ENCODE measurements at places on chromosomes 12 and 14.
A peak's percentile ranks its signal among the peaks of the same experiment; 100 is the strongest.

GRCh38 chr12:61367281-61367785, 892.9 kb upstream of the USP15 start:
- no peak for DNase-seq

DNA sequence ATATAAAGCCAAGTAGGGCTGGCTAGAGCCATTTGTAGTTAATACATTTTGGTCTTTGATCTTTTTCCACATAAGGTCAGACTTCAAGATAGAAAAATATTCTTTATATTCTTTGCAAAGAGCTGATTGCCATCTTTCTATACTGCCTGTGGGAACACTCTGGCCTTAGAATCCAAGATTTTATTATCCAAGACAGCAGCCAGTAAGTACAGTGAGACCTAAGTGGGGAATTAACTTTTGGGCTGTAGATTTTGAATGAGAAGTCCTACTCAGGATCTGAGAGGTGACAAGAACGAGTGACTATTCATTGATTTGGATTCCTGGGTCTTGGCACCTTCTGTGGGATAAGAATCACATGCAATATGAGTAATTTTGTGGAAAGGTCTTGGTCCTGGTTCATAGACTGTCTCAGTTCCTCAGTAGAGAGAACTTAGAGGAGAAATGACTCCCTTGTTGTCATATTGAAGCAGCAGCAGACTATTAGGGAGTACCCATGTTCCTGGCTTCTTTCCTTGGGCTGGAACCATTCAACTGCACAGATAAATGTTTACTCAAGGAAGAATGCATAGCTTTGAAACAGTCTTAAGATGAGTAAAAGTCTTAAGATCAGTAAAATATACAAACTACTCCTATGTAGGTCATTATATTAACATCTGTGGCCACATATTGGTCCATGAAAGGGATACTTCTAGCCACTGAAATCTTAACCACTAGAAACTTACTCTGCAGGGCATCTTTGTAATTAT, 353.8 kb downstream of the RAD51B start:
- DNase-seq, result no peak

DNA sequence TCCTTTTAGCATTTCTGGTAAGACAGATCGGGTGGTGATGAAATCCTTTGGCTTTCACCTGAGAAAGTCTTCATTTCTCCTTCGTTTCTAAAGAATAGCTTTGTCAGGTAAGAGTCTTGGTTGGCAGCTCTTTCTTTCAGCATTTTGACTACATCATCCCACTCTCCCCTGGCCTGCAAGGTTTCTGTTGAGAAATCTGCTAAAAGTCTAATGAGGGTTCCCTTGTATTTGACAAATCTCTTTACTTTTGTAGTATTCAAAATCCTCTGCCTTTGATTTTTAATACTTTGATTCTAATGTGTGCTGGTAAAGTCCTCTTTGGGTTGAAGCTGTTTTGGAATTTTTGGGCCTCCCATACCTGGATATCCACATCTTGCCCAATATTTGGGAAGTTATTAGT, 120.2 kb downstream of the PAX9 start:
- no peak for DNase-seq

DNA sequence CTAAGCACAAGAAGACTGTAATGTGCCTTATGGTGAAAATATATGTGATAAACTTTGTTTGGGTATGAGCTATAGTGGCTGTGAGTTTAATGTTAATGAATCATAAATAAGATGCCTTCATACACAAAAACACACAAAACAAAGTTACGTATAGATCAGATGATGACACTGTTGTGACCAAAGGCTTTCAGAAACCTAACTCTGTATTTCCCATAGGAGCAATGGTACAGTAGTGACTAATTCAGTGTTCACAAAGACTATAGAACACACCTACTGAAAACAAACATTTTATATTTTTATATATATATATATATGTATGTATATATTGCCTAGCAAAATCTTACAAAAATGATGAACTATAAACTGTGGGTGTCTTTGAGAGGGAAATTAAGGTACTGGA, 393.8 kb upstream of the DCN start:
- no peak for DNase-seq

- DNase-seq, result no peak
These were observed 64.9 kb upstream of the ZDHHC17 start for GRCh38 chr12:76698966-76699365.

DNA sequence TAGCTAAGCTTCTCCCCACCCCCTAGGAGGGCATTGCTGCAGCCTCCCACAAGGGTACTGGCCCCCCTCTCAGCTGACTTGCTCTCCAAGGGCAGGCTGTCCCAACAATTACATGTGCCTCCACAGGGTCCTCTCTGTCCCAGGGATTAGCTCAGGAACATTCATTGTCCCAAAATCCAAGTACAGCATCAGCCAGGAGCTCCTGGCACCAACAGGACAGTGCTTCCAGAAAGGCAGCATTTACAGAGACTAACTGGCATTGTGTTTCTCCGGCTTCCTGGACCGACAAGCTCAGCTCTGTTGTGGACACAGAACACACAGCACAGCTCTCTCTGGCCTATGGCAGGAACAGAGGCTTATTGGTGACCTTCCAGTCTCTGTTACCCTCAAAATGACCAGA, 21.7 kb downstream of the ABCD4 start:
- no peak for DNase-seq

DNA sequence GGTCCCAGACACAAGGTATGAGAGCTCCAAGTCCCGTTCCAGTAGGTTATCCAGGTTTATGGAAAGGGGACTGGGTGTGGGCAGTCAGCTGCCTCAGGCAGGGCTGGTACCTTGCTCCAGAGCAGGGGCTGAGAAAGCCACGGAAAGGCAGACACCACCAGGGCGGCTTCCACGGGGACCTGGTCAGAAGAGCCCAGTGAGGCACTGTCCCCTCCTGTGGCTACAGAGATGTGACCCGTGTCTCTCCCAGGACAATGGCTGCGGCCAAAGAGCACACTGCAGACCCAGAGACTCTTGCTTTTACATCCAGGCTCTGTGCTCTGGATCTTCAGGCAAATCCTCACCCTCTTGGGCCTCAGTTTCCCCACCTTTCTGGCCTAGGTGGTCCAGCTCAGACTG, 8.8 kb downstream of the SERPINA4 start:
- no peak for DNase-seq

GRCh38 chr12:46509135-46509534, 136.6 kb upstream of the SLC38A2 start:
- no peak for DNase-seq

- DNase-seq, result no peak
These were observed 35.4 kb upstream of the LTA4H start for GRCh38 chr12:96070670-96071279.

GRCh38 chr14:88064841-88065240, 59.9 kb downstream of the GPR65 start:
- no peak for DNase-seq

DNA sequence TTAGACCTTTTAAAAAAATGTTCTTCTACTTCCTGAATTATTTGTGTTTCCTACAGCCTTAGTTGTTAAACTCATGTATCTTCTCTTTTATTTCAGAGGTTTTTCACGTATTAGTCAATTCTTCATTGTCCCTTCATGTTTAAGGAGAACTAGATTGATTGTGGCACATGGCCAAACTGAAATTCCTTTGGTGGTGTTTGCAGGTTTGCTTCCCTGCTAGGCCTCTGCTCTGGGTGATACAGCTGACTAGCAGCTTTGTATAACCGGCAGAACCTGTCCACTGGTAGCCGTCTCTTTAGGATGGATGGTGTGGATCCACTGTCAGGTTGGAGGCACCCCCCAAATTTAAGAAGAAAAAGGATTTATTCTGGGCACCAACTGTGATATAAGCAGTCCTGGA, 262.1 kb downstream of the FBXL14 start:
- DNase-seq, result no peak

DNA sequence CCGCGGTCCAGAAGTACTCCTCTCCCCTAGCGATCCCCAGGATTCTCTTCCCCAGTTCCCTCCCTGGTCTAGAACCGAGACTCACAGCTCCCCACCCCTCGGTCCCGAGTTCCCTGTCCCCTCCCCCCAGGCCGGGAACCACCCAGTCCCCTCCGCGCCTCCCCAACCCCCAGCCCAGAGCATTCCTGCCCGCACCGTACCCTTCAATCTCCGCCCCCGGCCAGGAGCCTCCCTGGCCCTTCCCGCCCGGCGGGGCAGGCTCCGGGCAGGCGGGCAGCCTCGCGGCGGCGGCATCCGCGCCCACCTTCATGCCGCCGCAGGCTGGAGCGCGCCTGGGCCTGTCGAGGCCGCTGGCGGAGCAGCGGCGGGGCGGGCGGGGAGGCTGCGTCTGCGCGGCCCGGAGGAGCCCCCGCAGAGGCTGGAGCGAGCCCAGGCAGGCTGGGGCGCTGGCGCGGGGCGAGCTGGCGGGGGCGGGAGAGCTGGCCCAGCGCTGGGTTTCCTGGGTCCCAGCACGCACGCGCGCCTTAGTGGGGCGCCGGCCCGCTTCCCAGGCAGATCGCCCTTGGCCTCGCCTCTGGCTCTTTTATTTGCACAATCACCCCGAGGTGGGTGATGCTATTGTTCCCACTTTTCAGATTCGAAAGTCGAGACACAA, 22.2 kb upstream of the GPR132 start:
- DNase-seq, result no peak

DNA sequence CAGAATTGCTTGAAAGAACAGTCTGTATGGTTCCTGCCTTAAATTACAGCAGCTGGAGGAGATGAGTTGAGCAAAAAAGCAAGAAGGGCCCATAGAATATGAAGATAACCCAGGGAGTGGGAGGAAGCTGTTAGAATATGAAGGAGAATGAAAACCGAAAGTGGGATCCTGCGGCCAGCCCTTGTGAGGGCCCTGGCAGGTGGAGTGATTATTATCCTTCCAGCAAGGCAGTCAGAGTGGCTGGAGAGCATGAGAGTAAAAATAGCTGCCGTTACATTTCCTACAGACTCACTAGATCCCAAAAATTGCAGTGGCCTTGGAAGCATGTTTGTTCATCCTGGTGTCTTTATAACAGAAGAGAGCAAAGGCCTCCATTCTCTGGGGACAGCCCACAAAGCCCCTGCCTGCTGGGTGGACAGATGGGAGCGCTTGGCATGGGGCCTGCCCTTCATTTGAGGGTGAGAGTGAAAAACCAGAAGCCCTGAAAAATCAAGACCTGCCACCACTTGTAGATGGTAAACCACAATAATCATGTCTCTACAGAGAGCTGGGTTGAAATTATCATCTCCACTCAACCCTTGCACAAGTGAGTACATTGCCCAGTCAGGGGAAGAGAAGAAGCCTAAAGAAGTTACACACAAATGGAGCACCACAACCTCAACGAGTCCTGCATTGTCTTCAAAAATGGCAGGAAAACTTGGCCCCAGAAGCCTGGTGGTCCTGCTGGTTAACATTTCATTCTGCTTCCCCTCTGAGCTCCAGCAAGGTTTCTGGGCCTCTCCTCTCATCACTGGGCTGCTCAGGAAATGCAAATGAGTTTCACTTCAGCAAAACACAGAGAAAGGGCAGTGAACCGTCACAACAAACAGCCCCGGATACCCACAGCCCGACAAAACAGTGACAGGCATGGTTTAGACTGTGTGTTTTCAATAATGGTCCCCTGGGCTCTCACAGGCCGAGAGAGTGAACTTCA, 20.5 kb downstream of the ZDHHC22 start:
- DNase-seq, result peak; percentile 76

- no peak for DNase-seq
These were observed 428.1 kb downstream of the ZFP36L1 start for GRCh38 chr14:68364792-68365192.

DNA sequence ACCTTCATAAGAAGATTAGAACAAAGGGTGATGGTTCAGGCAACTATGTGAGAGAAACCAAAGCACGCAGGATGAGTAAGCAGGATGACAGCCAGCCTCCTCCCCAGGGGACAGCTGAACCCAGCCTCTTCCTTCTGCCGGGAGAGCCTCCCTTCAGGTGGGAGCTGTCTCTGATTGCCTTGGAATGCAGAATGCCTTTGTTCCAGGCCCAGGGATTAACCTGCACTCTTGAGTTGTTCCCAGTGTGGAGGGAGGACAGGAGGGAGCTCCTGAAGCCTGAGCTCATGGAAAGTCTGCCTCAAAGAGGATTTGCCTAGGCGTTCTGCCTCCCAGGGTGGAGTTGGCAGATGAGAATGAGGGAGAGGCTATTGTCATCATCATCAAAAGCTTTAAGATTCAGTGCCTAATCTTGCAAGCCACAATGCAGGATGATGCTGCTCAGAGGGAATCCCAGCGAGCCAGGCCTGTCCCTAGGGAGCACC, 3.6 kb upstream of the KRT6A start:
- no peak for DNase-seq

- no peak for DNase-seq
These were observed 35.6 kb downstream of the TMEM120B start for GRCh38 chr12:121748218-121748570.
